Fibroblast of skin of back (primary cell): ENCODE measurements at places on chromosomes 6 and 20.

DNA sequence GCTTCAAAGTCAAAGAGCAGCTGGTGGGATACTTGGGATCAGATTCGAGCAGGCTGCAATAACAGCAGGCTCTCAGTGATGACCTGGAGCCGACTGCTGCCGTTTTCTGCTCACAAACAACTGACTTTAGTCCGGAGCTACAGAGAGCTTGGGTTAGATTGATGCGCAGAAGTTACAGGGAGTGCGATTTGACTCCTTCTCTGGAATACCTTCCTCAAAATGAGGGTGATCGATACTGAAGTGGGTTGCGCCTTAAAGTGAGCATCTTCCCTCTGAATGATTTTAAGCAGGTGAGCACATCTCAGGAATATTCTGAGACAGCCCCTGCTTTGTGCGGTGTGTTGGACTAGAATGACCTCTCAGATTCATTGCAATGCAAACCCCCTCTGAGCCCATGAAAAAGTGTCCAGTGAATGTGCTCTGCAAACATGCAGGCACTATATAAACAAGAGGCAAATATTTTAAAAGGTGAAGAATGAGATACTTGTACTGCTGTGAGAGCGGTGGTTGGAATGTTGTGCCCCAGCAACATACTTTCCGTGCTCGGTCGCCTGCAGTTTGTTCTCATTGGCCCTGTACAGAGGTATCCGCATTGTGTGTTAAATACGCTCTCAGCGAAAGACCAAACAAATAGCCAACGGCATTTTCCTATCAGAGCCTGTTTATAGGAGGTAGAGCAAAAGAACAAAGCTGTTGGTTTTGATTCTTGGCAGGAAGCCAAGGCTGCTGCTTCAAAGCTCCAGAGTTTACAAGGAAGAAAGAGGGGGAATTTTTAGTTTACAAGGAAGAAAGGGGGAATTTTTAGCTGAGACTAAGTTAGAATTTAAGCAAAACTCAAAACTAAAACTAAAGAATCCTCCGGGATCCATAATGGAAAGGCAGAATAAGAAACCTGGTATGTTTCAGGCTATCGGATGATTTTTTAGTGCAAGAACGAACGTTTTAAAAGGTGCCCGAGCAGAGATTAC is 67.7 kb downstream of the PHACTR2 start:
- peak; percentile 75 for DNase-seq

DNA sequence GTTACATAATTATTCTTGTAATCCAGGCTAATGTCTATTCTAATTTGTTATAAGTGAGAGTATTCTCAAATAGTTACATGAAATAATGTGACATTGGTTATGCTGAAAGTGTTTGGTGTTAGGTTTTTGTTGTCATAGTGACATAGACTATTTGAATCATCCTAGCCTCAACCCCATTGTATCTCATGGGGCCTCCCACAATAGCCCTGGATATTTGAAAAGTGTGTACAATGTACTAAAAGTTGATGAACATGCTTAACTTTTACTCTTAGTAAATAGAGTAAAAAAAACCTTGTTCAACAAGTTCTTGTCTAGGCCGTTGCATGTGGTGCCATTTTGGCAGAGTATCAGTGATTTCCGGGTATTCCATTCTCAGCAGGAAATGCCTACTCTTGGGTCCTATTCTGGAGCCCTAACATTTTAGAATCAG is 83.0 kb downstream of the RTN4IP1 start:
- peak; percentile 77 for DNase-seq

- DNase-seq = no peak
These were observed 52.9 kb upstream of the TAB2 start for GRCh38 chr6:149264629-149265028.

DNA sequence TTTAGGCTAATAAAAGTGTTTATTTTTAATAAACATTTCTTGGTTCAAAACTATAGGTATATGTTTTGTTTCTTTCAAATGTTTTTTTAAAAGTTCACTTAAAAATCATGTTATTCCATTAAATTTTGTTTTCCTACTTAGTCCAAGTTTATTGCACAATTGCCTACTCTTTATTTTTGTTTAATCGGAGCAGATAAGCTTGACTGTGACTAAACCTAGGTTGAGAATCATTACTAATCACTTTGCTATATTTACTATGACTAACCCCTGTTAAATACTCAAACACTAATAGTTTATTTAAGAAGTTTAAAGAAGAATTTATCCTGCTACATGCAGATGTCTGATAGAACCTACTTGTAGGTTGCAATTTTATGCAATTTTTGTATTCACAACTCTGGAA is 18.8 kb downstream of the MAP3K4 start:
- peak; percentile 46 for DNase-seq

DNA sequence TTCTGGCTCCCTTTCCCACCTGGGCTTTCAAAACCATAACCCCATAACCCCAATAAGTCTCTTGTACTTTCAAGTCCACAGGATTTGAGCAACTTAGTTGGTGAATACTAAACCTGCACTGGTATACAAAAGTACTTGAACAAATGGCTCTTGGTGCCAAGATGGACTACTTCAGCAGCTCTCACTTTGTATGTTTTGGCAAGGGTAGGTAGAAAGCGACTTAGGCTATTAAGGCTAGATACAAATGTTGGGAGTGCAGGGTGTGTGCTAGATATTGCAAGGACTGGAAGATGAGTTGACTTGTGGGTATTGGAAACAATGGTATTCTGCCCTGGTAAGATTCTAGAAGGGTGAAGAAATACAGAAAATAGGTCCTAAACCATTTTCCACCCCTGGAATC is 182.6 kb upstream of the MOCS1 start:
- no peak for DNase-seq

DNA sequence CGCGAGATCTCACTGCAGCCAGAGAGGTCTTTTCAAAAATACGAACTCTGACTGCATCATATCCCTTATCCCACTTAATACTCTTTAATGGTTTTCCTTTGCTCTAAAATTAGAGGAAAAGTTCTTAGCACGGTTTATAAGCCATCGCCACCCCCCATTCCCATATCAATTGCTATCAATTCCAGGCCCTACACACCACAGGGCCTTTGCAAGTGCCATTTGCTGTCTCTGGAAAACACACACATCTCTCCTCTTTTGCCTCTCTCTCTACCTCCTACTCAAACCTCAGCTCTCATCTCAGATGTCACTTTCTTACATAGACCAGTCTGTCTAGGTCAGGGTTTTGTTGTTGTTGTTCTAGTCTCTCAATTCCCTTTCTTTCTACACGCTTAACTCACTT is 9.8 kb downstream of the SLC22A23 start:
- DNase-seq = no peak
